ENCODE measurements at places on chromosomes 2 and 18.
A peak's percentile ranks its signal among the peaks of the same experiment; 100 is the strongest.

GRCh38 chr2:187528042-187528441, 26.2 kb downstream of the TFPI start:
- H3K27me3 ChIP-seq, result peaks cover 3% of the 10 kb centered on the region
- H3K27ac ChIP-seq, result no peak overlapping the region
- no peaks in the 10 kb centered on the region for H3K36me3 ChIP-seq

DNA sequence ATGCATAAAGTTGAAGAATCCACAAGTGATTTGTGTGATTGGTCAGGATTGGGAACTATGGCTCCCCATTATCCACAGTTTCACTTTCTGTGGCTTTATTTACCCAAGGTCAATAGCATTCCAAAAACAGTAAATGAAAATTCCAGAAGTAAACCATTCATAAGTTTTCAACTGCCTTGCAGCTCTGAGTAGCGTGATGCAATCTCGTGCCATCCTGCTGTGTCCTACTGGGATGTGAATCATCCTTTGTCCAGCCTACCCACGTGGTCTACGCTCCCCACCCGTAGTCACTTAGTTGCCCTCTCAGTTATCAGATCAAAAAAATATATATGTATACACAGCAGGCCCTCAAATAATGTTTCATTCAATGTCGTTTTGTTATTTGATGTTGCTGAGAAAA, 89.0 kb upstream of the DLGAP1 start:
- DNase-seq, result no peak
- no peaks in the 10 kb centered on the region for H3K27me3 ChIP-seq
- H3K36me3 ChIP-seq, result no peaks in the 10 kb centered on the region
- H3K4me3 ChIP-seq, result no peak overlapping the region
- H3K4me1 ChIP-seq, result no peaks in the 10 kb centered on the region
- H3K27ac ChIP-seq, result no peak overlapping the region

DNA sequence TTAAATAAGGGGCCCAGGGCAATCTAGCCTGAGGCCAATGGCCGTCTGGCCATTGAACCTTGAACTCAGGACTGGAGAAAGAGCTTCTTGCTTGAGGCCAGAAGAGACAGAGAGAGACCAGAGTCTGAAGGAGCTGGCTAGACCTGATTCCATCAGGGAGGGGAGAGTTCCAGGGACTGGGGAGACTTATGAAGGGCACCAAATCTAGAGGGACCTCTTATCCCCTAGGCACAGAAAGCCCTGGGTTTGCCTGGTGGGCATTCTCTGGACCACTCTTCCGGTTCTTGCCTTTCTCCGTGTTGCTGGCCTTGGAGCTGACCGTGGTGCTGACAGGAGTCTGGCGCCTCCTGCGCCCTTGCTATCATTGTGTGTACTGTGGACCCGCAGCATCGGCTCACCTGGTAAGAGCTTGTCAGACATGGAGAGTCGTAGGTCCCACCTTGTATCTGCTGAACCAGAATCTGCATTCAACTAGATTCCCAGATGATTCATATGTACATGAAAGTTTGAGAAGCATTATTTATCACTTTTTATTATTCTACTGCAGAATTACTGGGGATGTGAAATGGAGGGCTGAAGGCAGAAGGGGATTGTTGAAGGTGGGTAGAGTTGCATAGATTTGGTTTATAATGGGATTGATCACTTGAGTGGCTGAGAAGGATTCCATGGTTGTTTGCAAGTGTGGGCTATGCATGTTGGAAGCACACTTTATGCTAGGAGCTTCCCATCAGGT, 4.3 kb upstream of the TRPM8 start:
- H3K36me3 ChIP-seq, result no peaks in the 10 kb centered on the region
- H3K27ac ChIP-seq, result no peak overlapping the region
- no peaks in the 10 kb centered on the region for H3K4me1 ChIP-seq
- peak; percentile 72 for DNase-seq

- no peaks in the 10 kb centered on the region for H3K27me3 ChIP-seq
- no peak overlapping the region for H3K27ac ChIP-seq
- DNase-seq, result no peak
- peaks cover 54% of the 10 kb centered on the region for H3K4me1 ChIP-seq
Measured at GRCh38 chr18:13581496-13582177, 144.7 kb downstream of the FAM210A start.

GRCh38 chr2:46843316-46843715, 72.3 kb downstream of the MCFD2 start:
- H3K36me3 ChIP-seq, result no peaks in the 10 kb centered on the region
- H3K4me3 ChIP-seq, result no peak overlapping the region

DNA sequence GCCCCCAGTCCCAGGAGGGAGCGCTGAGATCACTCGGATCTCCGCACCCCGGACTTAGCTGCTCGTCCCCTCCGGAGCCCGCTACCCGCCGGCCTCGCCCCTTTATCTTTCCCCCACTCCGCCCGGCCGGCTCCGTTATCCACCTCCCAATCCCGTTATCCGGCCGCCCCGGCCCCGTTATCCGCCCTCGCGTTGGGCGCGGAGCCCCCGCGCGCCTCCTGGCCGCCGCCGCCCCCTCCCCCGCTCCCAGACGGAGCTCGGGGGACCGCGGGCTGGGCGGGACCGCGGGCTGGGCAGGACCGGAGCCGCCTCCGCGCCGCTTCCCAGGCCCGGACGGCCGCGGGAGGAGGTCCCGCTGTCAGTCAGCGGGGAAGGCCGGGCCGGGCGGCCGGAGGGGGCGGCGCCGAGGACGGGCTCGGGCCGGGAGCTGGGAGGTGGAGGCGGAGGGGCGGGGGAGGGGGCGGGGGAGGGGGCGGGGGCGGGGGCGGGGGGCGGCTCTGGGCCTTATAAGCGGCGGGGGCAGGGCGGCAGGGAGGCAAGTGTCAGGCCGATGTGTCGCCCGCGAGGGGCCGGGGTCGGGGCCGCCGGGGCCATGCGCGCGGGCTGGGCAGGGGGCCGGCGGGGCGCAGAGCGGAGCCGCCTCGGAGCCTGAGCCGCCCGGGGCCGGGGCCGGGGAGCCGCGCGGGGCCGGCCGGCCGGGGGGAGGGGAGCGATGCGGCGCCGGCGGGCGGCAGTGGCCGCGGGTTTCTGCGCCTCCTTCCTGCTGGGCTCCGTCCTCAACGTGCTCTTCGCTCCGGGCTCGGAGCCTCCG, at the start of gene PKDCC:
TSS of gene PKDCC (plus strand) at position 534 of the 811 bp plus-strand sequence. CDS start at position 713, 179 bp downstream.
- DNase-seq, result peak; percentile 81
- H3K27ac ChIP-seq, result no peak within 1 kb of the TSS
- H3K4me1 ChIP-seq, result peaks cover 3% of the 10 kb centered on the region
- peak within 1 kb of the TSS; percentile 69 for H3K4me3 ChIP-seq
- no peaks in the 10 kb centered on the region for H3K36me3 ChIP-seq

DNA sequence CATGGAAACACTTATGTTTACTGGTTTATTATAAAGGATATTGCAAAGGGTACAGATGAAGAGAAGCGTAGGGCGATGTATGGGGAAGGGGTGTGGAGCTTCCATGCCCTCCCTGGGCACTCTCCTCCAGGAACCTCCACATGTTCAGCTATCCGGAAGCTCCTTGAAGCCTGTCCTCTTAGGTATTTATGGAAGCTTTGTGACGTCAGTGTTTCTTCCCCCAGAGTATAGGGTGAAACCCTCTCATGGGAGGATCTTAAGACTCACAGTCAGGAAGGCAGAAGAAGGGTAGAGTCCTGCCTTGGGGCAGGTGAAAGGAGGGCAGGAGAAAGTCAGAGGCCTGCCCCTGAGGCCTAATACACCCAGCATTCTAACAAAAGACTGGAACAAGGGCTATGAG, 61.3 kb upstream of the CREB1 start:
- peak overlapping the region; percentile 63 for H3K27ac ChIP-seq
- H3K4me3 ChIP-seq, result no peak overlapping the region
- no peaks in the 10 kb centered on the region for H3K36me3 ChIP-seq
- DNase-seq, result no peak
- H3K4me1 ChIP-seq, result peaks cover 20% of the 10 kb centered on the region

- H3K4me1 ChIP-seq, result peaks cover 8% of the 10 kb centered on the region
- H3K27ac ChIP-seq, result no peak overlapping the region
- H3K36me3 ChIP-seq, result no peaks in the 10 kb centered on the region
- peaks cover 2% of the 10 kb centered on the region for H3K27me3 ChIP-seq
Measured at GRCh38 chr2:111715987-111716904, 167.7 kb downstream of the ANAPC1 start.

DNA sequence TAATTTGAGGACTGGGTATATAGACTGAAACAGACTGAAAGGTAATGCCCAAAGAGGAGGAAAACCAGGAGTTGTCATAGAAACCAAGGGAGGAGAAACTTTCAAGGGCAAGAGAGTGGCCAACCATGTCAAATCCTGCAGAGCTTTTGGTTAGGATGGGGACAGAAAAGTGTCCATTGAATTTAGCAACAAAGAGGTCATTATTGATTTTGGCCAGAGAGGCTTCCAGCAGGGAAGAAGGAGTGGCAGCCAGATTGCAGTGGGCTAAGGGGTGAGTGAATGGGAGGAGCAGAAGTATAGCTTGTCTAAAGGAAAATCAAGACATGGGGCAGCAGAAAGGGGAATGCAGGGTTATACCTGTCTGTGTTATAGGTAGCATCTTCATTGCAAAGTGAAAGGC, 194.0 kb downstream of the CAMKMT start:
- DNase-seq, result peak; percentile 16
- H3K27ac ChIP-seq, result no peak overlapping the region
- H3K4me1 ChIP-seq, result no peaks in the 10 kb centered on the region
- no peaks in the 10 kb centered on the region for H3K36me3 ChIP-seq
- no peak overlapping the region for H3K4me3 ChIP-seq
- no peaks in the 10 kb centered on the region for H3K27me3 ChIP-seq

DNA sequence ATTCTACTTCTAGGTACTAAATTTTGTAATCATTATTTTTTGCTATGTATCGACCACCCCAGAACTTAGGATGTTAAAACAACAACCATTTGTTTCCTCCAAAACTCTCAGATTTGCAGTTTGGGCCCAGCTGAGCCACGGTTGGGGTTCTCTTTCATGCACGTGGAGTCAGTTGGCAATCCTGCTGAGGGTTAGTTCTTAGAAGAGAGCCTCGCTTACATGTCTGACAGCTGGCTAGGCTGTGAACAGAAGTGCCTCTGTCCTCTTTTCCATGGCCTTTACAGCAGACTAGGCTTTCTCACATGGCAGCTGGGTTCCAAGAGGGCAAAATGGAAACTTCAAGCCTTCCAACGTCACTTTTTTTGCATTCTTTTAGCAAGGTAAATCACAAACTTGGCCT, 9.3 kb upstream of the RGPD4 start:
- no peak for DNase-seq
- H3K4me1 ChIP-seq, result no peaks in the 10 kb centered on the region
- H3K36me3 ChIP-seq, result no peaks in the 10 kb centered on the region
- no peak overlapping the region for H3K4me3 ChIP-seq

GRCh38 chr2:57432528-57432927, 614.1 kb upstream of the VRK2 start:
- DNase-seq, result no peak
- no peaks in the 10 kb centered on the region for H3K4me1 ChIP-seq
- no peak overlapping the region for H3K27ac ChIP-seq
- H3K36me3 ChIP-seq, result no peaks in the 10 kb centered on the region

GRCh38 chr2:142778289-142778688, 99.2 kb upstream of the KYNU start:
- no peak overlapping the region for H3K4me3 ChIP-seq
- H3K4me1 ChIP-seq, result no peaks in the 10 kb centered on the region
- H3K27ac ChIP-seq, result no peak overlapping the region
- H3K36me3 ChIP-seq, result no peaks in the 10 kb centered on the region

- H3K27ac ChIP-seq, result no peak overlapping the region
- H3K4me3 ChIP-seq, result no peak overlapping the region
- H3K27me3 ChIP-seq, result no peaks in the 10 kb centered on the region
- no peaks in the 10 kb centered on the region for H3K4me1 ChIP-seq
Measured at GRCh38 chr2:232276084-232276732, 102.3 kb upstream of the ALPP start.

DNA sequence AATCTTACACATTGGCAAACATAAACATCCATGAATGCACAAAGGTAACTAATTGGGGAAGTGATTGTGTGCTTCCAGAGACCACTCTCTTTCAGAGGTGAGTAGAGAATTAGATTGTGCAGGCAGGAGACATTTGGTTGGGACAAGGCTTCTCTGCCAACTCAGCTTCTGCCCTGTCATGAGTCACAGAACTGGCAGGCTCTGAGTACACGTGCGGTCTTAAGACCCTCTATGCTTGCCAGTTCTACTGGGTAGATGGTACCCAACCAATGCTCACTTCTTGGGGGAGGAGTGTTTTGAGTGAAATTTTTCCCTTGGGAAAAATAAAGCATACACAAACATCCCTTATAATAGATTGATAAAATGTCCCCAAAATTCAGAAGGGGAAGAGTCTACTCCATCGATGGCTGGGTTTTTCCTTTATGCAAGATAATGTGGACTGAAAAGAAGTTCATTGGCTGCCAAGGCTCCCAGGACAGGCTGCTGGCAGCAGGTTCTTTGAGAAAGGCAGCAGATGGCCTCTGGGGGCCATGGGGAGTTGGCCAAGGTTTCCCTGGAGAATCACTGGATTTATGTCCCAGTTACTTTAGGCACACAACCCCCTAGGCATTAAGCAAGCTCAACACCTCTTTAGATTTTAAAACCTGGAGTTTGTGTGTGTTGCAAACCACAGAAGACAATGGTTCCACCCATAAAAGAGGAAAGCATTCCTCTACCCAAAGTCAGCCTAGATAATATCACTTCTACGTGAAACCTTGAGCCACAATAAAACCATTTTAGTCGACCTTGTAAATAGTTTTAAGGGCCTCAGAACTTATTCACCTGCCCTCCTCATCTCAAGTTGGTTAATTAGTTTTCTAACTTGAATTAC, 417.0 kb downstream of the TXNL1 start:
- H3K27ac ChIP-seq, result no peak overlapping the region
- no peak for DNase-seq
- H3K4me1 ChIP-seq, result no peaks in the 10 kb centered on the region
- no peaks in the 10 kb centered on the region for H3K27me3 ChIP-seq
- no peaks in the 10 kb centered on the region for H3K36me3 ChIP-seq

GRCh38 chr2:133755480-133756300, 187.4 kb upstream of the NCKAP5 start:
- H3K4me1 ChIP-seq, result no peaks in the 10 kb centered on the region
- H3K27me3 ChIP-seq, result no peaks in the 10 kb centered on the region
- no peak for DNase-seq
- no peak overlapping the region for H3K27ac ChIP-seq
- no peak overlapping the region for H3K4me3 ChIP-seq
- H3K36me3 ChIP-seq, result no peaks in the 10 kb centered on the region

DNA sequence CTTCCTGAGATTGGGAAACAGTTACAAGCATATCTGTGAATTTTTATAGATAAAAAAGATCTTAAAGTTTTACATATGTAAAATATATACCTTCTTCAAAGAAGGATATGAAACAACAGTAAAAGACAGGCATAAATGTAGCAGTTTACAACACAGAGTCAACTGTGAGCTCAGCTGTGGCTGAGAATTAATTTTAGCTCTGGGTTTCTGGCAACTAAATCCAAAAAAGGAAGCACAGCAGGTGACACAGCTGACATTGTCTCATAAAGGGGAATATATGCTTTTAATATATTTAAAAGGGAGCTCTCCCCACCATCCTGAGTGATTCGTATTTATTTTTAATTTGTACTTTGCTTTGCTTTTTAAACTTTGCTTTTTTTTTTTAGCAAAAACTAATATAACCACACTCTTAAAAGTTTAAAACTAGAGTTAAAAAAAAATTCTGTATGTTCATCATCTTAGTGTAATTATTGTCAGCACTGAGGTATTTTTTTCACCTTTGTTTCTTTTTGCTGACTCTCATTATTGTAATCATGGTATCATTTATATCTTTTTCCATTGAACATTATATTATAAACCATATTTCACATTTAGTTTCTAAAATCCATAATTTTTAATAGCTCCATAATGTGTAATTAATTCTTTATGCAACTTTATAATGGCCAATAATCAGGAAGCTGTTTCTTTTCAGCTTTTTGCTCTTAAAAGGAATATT, 6.7 kb downstream of the TUBB6 start:
- H3K4me3 ChIP-seq, result no peak overlapping the region
- peaks cover under 1% of the 10 kb centered on the region for H3K27me3 ChIP-seq
- no peak overlapping the region for H3K27ac ChIP-seq
- DNase-seq, result no peak

- no peaks in the 10 kb centered on the region for H3K36me3 ChIP-seq
- DNase-seq, result no peak
- H3K4me3 ChIP-seq, result no peak overlapping the region
Measured at GRCh38 chr2:53347269-53347668, 420.3 kb upstream of the CHAC2 start.
